GM12864 (cell line): ENCODE measurements at places on chromosomes 11 and 22.

DNA sequence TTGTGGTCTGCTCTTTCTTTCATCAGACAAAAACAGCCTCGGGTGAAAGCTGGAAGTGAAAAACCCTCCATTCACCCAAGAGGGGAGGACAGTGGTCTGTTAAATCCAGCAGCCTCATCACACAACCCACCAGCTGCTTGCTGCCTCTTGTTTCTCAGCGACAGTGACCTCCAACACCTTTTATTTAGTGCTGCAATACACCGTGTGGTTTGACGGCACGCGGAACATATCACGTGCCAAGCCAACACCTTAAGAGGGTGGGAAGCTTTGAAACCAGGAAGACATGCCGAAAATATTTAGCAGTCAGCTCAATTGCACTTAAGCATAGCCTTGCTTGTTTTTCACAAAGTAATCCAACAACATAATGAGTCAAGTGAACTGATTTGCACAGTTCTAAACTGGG is 39.8 kb upstream of the POGLUT3 start:
- no peak for DNase-seq

- no peak for DNase-seq
Observed at GRCh38 chr11:41784513-41785335, 325.3 kb upstream of the LRRC4C start.

DNA sequence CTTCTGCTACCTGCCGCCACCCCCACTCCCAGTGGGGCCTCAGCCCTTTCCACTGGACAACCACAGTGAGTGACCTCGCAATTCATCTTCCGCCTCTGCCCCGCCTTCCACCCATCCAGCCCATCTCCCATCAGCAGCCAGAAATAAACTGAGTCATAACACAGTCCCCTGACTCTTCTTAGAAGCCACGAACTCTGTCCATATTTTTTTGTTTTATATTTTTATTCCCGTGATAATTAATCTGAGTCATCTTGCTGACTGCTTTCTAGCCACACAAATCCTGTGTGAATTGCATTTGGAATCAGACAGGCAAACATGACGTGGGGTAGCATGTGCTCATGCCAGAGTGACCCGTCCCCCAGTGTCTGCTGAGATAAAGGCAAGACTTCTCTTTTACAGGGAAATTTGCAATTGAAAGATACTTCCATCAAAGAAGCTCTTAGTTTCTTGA is 7.0 kb downstream of the FADD start:
- DNase-seq: no peak

GRCh38 chr11:70755410-70756158 is 357.3 kb downstream of the CTTN start:
- DNase-seq: no peak

DNA sequence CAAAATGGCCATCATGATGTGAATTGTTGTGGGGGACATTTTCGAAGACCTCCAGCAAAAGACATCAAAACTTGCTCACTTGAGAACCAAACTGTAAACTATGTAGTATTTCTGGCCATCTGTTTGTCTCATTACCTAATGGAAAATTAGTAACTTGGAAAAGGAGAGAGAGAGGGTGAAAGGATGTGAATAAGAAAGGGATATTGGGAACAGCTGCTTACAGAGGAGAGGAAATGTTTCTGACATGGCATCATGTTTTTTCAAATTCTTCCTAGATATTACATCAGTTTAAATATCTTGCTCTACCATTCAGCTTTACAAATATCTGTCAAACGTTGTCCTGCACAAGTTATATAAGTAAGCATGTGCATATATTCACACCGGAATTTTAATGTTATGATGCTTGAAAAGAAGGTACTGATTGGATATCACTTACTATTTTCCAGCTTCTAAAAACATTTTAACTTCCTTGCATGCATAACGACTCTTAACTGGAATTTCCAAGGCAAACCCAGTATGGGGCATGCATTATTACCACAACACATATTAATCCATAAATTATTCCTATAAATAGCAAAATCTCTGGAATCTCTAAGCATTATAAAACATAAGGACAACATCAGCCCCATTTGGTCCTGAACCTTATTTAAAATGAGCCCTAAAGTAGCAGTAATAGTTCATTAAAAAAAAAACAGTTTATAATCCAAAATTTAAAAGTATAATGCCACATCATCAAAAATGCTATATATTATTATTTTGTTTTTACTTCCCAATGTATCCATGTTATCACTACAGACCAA is 20.0 kb downstream of the GUCY1A2 start:
- DNase-seq: no peak

DNA sequence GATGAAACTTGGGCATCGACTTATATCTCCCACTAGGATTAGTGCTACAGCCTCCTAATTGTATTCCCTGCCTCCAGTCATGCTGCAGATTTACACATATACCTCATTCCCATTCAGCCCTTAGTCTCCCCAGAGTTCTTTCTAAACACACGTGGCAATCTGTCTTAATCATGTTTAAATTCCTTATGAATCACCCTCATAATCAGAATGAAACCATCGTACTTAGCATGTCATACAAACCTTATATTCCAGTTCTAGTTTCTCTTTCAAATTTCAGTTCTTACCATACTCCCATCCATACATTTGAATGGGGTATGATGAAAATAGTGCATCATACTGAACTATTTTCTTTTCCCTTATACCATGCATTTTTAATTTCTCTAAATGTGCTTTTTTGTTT is 6.0 kb upstream of the OR10A2 start:
- DNase-seq: no peak

- DNase-seq: no peak
Observed at GRCh38 chr11:64619811-64620380, 28.9 kb downstream of the SLC22A12 start.

GRCh38 chr11:78420255-78420764 is 2.7 kb upstream of the GAB2 start:
- DNase-seq: no peak

GRCh38 chr11:45157247-45158209 is 11.1 kb downstream of the PRDM11 start:
- DNase-seq: no peak

- DNase-seq: peak; percentile 35
Observed at GRCh38 chr11:9838961-9839360, 175.1 kb downstream of the SWAP70 start.

GRCh38 chr11:1442163-1442562 is 44.4 kb downstream of the MOB2 start:
- no peak for DNase-seq

DNA sequence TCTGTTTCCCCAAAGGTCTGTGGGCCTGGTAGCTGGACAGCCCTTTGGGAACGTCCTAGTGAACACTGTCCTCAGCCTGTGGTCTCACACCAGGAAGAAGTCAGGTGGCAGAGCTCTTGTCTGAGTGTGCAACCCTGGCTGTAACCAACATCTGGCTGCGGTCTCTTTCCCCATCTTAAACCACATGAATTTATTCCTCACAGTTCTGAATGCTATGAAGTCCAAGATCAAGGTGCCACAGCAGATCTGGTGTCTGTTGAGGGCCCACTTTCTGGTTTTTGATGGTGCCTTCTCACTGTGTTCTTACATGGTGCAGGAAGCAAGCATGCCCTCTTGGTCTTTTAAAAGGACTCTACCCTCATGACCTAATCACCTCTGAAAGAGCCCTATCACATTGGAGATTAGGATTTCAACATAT is 2.7 kb downstream of the UPB1 start:
- DNase-seq: no peak

DNA sequence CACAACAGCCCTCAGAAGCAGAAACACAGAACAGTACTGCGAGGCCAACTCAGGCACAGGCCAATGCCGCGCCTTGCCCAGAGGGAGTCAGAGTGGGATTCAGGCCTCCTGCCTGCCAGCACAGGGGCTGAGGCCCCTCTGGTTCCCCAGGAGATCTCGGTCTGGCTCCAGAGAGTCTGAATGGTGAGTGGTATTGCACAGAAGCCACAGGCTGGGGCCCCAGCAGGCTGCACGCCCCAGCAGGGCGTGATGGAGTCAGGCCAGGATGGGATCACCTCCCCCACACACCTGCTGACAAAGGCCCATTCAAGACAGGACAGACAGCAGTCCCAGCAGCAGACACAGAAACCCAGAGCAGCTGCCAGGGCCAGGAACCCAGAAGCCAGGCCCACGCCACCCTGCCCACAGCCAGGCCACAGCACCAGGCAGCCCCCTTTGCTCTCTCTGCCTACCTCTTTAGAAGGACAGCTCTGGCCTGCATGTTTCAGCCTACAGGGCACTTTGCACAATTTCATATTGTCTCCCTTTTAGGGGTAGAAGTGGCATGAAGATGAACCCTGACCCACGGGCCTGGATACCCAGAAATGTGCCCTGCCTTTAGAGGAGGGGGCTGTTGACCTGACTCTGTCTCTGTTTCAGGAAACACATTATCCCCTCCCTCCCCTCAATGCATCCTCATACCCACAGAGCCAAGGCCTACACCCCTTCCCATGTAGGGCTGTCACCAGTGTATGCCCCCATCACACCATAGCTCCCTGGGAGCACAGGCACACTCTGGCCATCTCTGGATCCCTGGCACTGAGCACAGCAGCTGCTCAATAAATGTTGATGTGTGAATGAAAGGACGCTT is 6.1 kb downstream of the FXYD6 start:
- no peak for DNase-seq

- DNase-seq: no peak
Observed at GRCh38 chr11:65945430-65945911, at the start of gene TSGA10IP. Gene TSGA10IP (plus strand): TSS chr11:65945480. CDS start chr11:65945676, 196 bp downstream.

DNA sequence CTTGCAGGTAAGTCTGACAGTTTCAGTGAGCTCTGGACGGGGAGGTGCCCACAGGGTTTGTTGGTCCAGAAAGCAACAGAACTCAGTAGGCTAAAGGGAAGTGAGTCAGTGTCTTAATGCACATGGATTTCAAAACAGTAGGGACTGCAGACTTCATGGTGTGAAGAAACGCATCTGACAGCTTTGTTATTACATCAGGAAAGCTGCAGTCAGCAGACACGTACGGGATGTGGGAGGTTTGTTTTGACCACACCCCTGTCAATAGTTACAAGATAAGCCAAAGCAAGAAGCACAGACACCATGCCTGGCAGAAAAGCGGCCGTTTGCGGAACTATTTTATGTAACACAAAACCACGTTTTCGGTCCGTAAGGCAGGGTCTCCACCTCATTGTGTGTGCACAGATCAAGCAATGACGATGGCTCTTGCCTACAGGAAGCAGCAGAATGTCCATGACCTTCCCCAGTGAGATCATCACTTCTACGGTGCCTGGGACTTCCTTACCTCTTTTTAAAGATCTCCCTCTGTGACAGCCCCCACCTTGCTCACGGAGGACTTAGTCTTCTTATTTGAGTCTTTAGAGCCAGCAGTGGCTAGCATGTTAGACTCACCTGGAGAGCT is 58.2 kb upstream of the FTH1 start:
- peak; percentile 18 for DNase-seq

DNA sequence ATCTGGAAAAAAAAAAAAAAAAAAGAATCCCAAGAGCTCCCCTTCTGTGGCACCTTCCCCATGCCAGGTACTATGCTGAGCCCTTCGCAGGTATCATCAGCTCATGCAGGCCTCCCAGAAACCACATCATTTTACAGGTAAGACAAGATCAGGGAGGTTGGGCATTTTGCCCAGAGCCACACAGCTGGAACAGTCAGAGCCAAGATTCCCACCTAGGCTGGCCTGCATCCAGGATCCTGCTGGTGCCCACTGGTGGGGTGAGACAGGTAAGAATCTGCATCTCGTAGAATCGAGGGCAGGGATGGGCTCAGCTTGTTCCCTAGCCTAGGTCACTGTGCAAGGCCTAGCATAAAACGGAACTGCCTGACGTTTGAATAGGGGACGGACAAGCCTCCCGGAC is 15.7 kb upstream of the MEN1 start:
- DNase-seq: no peak

GRCh38 chr11:121297872-121298271 is 5.3 kb downstream of the SC5D start:
- no peak for DNase-seq

- no peak for DNase-seq
Observed at GRCh38 chr11:79139900-79140299, 300.9 kb downstream of the TENM4 start.

DNA sequence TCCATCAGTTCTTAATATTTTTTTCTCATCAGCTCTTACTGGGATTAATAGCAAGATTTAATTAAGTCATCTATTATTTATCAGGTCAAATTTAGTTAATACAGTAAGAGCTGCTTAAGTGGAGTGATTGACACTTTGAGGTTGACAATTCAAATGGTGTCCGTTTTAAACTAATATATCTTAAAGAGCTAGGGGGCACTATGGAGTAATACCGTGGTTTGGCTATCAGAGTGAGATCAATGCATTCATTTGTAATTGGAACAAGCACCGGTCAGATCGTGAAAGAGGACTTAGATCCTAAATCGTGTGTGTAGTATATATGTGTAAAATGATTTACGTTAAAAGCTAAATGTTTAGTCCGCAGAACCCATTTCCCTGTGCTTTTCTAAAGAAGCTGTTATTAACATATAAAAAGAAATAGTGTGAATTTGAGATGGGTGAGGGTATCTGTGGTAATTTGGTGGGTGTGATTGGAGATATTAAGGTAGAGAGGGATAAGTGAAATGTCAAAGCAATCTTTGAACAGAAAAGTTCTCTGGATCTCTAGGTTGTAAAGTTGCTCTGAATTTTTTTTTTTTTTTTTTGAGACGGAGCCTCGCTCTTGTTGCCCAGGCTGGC is 2.3 kb downstream of the SIK2 start:
- no peak for DNase-seq

DNA sequence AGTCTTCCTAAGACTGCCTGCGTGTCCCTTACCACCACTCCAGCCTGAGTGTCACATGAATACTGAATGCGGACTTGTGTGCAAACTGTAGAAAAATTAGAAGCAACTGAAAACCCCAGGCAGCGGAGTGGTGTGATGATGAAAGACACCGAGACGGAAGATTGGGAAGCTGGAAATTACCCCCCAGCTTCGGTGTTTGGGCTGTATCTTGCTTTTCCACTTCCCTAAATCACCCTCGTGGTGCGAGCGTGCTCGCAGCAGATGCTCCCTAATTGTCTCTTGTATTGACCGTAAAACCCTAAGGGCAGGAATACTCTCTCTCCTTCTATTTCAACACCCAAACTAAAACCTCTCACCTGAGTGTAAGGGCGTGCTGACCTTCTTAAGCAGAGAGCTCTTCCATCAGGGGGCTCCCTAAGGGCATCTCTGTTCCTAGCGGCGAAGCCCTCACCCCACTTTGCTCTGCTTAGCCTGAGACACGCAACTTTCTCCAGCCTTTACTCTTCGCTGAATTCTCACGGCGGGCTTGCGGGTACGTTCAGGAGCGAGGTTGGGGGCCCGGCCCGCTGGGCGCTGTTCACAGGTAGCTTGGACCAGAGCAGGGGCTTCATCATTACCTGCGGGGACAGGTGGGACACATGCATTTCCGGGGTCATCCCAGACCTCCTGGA is 62.4 kb downstream of the CRYBB2 start:
- no peak for DNase-seq

- no peak for DNase-seq
Observed at GRCh38 chr11:28736256-28736655, 628.1 kb downstream of the METTL15 start.

GRCh38 chr11:94883878-94884277 is 89.5 kb downstream of the CWC15 start:
- DNase-seq: no peak

GRCh38 chr11:43756575-43756974 is 76.0 kb downstream of the HSD17B12 start:
- DNase-seq: no peak

- no peak for DNase-seq
Observed at GRCh38 chr11:74473382-74474173, 6.2 kb upstream of the KCNE3 start.
